ENCODE measurements at places on chromosomes 7 and 10. TPM values are rescaled to one million over a fixed set of nuclear protein-coding genes. Genes with fewer than 3 reads are reported as not detected.

DNA sequence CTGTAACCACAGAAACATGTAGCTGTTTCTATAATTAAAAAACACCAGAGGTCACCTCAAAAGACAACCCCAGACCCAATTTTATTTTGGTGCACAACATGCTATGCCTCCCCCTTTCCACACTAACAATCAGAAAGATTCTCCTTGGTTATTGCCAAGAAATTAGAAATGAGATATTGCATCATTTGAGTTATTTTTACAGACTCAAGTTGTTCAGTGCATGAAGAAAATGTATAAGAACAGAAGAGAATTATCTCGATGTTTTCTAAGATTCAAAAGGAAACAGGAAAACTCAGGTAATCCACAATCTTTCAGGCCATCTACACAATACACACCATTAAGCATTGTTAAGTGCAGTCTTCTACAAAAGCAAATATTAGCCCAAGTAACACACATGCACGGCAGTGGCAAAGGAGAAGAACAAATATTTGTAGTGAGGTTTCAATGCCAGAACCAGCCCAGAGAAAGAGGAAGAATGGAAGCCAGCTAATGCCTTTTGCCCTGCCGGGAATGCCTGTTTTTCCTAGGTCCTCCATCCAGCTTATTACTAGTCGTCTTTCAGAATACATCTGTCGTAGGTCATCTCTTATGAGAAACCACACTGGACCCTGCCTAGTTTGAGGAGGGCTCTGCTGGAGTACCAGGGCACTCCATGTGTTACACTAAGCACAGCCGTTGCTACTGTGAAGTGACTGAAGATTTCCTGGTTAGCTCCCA lies 67.6 kb upstream of the C1GALT1 start:
- no peak for DNase-seq
- H3K27me3 ChIP-seq: peaks cover 1% of the 10 kb centered on the region
- no peak overlapping the region for H3K27ac ChIP-seq
- no peak overlapping the region for H3K4me3 ChIP-seq
- H3K4me1 ChIP-seq: no peaks in the 10 kb centered on the region

DNA sequence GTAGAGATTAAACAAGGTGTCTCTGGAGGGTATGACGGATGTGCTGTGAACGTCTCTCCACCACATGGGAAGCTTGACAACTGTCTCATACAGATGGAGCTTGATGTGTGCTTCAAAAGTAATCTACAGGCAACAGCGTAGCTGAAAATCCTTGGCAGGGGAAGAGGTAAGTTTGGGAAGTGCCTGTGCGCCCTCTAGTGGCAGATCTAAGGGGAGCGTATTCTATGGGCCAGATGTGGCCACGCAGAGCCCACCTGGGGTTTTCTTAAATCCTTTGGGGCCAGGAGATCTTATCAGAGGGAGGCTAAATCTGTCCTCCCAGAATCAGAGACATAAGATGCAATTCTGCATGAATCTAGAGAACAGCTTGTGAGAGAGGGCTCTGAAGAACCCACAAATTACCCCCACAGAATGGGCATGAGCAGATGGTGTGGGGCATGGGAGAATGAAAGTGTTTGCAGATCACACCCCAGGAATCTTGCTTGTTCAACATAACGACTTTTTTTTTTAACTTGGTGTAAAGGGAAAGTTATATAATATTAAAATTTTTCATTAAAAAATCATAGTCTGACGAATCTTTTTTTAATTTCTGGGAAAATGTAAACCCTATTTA lies 91.2 kb upstream of the MPP7 start:
- H3K4me3 ChIP-seq: no peak overlapping the region
- no peaks in the 10 kb centered on the region for H3K4me1 ChIP-seq
- peak; percentile 57 for DNase-seq
- H3K27me3 ChIP-seq: 0 out of 2 replicates have a peak, but pooled peaks cover 2% of the 10 kb centered on the region
- no peaks in the 10 kb centered on the region for H3K36me3 ChIP-seq
- H3K27ac ChIP-seq: no peak overlapping the region

DNA sequence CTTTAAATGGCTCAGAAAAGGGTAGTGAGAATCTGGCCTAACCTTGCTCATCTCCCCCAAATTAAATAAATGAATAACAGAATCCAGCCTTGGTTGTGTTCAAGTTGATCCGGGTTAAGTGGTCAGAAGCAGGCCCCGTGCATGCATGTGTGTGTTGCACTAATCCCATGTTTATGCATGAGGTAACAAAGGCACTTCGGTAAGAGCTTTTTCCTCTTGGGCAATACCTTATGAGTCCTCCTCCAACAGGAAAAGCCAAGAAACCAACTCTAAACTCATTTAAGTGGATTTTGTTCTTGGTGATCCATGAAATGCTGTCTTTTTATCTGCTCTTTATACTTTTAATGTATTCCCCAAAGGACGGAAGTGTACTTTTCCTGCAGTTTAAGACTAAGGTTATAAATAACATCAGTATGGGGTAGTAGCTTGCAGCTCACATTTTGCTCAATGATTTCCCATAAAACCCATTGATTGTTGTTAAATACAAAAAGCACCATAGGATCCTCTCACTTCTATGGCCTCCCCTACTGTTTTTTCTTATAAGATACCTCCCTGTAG lies 104.9 kb upstream of the YAE1 start:
- no peak overlapping the region for H3K4me3 ChIP-seq
- H3K36me3 ChIP-seq: no peaks in the 10 kb centered on the region
- no peak overlapping the region for H3K27ac ChIP-seq
- no peaks in the 10 kb centered on the region for H3K4me1 ChIP-seq

ODAD2 gene
- total RNA-seq: 1.1 TPM

GRCh38 chr10:123766761-123767160 lies 100.6 kb downstream of the GPR26 start:
- no peaks in the 10 kb centered on the region for H3K4me1 ChIP-seq
- DNase-seq: no peak
- no peaks in the 10 kb centered on the region for H3K36me3 ChIP-seq
- no peaks in the 10 kb centered on the region for H3K27me3 ChIP-seq

EFCAB10 gene
- total RNA-seq: not detected

KLF14 gene
- total RNA-seq: not detected

GRCh38 chr10:25113191-25114035 lies 61.4 kb upstream of the GPR158 start:
- no peaks in the 10 kb centered on the region for H3K36me3 ChIP-seq
- H3K27me3 ChIP-seq: no peaks in the 10 kb centered on the region
- DNase-seq: peak; percentile 53
- no peak overlapping the region for H3K27ac ChIP-seq

DNA sequence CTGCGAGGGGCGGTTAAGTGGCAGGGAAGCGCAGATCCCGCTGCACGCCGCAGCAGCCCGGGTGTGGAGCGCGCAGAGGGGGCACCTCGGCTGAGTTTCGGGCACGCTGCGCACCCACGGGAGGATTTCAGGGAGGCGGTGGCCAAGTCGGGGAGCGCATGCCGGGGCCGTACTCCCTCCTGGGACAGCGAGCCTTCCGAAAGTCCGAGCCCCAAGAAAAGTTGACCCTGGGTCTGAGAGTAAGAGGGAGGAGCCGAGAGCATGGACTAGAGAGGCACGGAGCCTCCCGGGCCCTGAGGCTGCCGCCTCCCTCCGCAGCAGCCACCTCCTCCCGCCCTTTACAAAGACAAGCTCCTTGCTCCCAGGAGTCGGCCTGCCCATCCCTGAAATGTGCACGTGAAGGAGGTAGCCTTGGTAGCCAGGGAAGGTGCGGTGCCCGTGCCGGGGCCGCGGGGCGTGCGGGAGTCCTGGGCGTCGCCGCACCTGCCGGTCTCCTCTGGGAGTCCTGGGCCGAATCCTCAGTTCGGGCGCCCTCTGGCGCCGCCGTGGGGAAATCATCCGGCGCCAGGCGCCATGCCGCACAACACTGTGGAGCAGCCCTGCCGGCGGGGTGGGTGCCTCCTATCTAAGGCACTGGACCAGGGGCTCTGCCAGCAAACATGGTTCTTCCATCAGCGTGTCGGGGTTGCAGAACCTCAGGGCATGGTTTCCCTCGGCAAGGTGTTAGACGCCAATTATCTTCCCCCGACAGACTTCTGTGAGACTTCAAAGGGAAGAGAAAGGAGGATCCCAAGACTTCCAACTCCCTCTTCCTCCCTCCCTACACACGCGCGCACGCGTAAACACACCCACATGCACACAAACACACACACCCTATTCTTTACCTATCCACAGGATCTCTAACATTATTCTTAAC lies 104.0 kb downstream of the TRIL start:
- DNase-seq: peak; percentile 46
- no peak overlapping the region for H3K27ac ChIP-seq
- H3K27me3 ChIP-seq: peaks cover 17% of the 10 kb centered on the region

- DNase-seq: peak; percentile 92
- H3K27ac ChIP-seq: peak overlapping the region; percentile 16
- H3K27me3 ChIP-seq: no peaks in the 10 kb centered on the region
- peaks cover 15% of the 10 kb centered on the region for H3K4me1 ChIP-seq
- no peaks in the 10 kb centered on the region for H3K36me3 ChIP-seq
- no peak overlapping the region for H3K4me3 ChIP-seq
Measured at GRCh38 chr10:4242561-4243035, 457.6 kb upstream of the KLF6 start.

ABLIM1 gene
- 9.9 TPM for total RNA-seq

DNA sequence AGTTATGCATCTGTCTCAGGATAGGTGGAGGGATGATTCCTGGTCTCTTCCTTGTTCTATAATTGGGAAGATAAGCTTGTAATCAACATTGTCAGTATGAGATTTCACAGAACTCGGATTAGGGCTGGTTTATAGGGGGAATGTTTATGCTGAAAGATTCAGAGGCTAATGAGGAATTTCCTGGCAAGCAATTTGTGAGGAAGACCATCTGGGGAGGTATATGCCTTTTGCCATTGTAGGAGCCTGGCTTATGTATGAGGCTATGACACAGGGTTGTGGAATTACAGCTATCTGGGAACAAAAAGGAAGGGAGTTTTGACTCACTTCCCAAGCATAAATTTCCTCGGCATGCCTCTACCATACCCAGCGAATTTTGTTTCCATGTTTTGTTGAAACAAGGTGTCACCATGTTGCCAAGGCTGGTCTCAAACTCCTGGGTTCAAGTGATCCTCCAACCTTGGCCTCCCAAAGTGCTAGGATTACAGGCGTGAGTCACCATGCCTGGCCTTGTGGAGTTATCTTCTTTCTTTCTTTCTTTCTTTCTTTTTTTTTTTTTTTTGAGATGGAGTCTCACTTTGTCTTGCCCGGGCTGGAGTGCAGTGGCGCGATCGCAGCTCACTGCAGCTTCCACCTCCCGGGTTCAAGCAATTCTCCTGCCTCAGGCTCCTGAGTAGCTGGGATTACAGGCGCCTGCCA lies 1.6 kb upstream of the COPS6 start:
- DNase-seq: peak; percentile 99
- H3K4me1 ChIP-seq: peaks cover 21% of the 10 kb centered on the region
- peaks cover 20% of the 10 kb centered on the region for H3K36me3 ChIP-seq
- H3K4me3 ChIP-seq: no peak overlapping the region
- H3K27ac ChIP-seq: peak overlapping the region; percentile 100
- no peaks in the 10 kb centered on the region for H3K27me3 ChIP-seq

CTNNA3 gene
- 0.83 TPM for total RNA-seq

- H3K36me3 ChIP-seq: no peaks in the 10 kb centered on the region
- H3K27me3 ChIP-seq: no peaks in the 10 kb centered on the region
- no peak for DNase-seq
- no peak overlapping the region for H3K27ac ChIP-seq
Measured at GRCh38 chr10:81848514-81848913, 26.5 kb upstream of the NRG3 start.

DNA sequence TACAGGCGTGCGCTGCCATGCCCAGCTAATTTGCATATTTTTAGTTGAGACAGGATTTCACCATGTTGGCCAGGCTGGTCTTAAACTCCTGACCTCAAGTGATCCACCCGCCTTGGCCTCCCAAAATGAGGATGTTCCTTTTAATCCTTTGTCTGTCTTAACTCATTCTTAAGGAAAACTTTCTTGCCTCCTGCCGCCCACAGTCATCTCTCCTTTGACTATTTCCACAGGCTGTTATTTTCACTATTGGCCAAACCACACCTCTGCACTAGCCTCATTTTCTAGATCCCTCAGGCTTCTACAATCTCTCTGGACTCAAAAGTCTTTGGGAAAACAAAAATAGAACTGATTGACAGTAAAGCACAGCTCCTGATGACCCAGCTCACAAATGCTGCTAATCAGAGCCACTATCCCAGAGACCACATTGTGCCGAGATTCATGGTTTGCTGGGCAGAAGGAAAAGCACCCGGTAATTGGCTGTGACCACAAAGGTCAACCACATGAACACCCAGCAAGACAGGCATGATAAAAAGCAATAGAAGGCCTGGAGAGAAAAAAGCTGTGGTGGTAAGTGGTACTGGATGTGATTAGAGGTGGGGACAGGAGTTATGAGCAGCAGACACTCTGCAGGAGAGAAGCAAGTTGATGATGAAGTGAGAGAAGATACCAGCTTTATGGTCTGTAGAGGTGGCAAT lies 44.1 kb upstream of the ZNRF2 start:
- no peak overlapping the region for H3K27ac ChIP-seq
- DNase-seq: no peak
- no peaks in the 10 kb centered on the region for H3K4me1 ChIP-seq
- no peaks in the 10 kb centered on the region for H3K27me3 ChIP-seq

- H3K27me3 ChIP-seq: no peaks in the 10 kb centered on the region
- H3K4me3 ChIP-seq: no peak overlapping the region
- no peaks in the 10 kb centered on the region for H3K36me3 ChIP-seq
- no peak overlapping the region for H3K27ac ChIP-seq
- DNase-seq: no peak
- H3K4me1 ChIP-seq: peaks cover 1% of the 10 kb centered on the region
Measured at GRCh38 chr10:10045765-10046028, 972.0 kb upstream of the CELF2 start.

DNA sequence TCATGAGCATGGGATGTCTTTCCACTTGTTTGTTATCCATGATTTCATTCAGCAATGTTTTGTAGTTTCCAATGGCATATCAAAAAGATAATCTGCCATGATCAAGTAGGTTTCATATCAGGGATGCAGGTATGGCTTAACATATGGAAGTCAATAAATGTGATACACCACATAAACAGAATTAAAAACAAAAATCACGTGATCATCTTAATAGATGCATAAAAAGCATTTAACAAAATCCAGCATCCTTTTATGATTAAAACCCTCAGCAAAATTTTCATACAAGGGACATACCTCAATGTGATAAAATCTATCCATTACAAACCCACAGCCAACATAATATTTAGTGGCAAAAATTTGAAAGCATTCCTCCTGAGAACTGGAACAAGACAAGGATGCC lies 90.3 kb downstream of the ZNF37A start:
- H3K27ac ChIP-seq: no peak overlapping the region
- H3K27me3 ChIP-seq: no peaks in the 10 kb centered on the region
- H3K4me1 ChIP-seq: no peaks in the 10 kb centered on the region
- DNase-seq: no peak
- H3K4me3 ChIP-seq: no peak overlapping the region

All from IMR-90 (cell line).